ENCODE measurements at places on chromosomes 6 and 20.

GRCh38 chr6:111173946-111174345, 86.6 kb downstream of the SLC16A10 start:
- DNase-seq = no peak

DNA sequence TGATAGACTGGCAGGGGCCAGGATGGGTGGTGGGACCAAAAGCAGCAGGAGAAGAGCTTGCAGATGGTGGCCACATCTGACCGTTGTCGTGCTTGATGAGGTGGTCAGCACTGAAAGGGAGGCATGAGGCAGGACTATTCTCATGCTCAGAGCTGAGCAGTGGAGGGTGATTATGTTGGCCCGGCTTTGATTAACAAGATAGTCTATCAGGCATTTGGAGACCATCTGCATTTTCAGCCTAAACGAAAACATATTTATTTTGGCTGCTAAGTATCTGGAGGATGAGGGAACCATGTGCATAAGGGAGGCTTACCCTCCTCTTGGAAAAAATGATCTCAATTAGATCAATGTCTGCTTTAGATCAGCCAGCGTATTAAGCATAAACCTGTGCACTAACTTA, 141.6 kb upstream of the KCNK16 start:
- no peak for DNase-seq

DNA sequence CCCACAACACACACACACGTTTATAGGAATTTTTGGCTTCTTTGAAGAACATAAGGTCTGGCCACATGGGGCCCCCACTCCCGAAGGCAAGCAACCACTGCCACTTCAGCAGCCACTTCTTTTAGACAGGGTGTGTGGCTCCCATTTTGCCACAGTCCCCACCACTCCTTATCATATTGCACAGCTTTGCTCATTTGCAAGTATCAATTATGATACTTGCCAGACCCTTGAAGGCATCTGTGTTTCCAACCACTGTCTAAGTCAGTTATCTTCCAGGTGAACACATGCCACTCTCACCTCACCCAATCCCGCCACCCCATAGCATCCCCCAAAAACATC, 73.1 kb downstream of the NOL4L start:
- no peak for DNase-seq

- DNase-seq = no peak
These were observed 21.5 kb downstream of the TUBB2B start for GRCh38 chr6:3205913-3206312.

DNA sequence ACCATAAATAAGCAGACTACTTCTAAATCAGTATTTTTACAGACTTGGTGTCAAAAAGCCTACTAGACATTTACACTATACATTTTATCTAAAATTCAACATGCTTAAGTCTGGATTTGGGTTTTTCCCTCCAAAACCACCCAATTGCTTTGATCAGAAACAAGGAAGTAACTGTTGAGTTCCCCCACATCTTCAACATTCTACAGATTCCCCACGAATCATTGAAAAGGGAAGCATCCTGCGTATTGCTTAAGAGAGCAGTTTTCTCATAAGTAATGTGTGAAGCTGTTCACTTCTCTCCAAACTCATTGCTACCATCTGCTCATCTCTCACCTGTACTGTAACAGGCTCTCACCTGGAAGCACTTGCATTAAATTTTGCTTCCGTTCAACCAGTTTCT, 36.4 kb upstream of the RNF144B start:
- no peak for DNase-seq

DNA sequence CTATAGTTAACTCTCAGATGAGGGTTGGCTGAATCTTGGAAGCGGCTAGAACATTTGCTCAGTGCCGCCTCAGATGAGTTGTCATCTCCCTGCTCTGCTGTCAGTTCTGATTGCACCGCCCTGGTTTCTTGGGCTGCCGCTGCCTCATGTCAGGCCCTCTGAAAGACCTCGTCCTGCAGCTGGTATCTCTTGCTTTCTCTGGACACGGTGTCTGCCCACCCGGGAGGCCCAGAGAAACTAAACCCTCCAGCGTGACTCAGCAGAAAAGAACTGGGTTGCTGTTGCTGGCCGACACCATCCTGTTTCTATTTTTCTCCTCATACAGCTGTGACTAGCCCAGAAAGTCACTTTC, 355.4 kb downstream of the CD83 start:
- DNase-seq = no peak

DNA sequence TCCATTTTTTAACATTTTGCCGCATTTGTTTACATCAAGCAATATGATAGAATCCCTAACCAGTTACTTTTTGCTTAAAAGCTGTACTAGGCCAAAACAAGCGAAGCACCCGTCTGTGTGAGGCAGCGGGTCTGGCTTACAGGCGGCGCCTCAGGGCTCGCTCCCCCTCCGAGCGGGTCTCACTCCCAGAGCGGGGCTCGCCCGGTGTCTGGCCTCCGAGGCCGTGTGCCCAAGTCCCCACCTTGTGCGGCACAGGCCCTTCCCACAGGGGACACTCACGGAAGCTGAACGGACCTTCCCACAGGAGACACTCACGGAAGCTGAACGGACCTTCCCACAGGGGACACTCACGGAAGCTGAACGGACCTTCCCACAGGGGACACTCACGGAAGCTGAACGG, 23.4 kb downstream of the ZBTB46 start:
- DNase-seq = no peak

GRCh38 chr6:149331043-149331807, 13.7 kb downstream of the TAB2 start:
- no peak for DNase-seq

DNA sequence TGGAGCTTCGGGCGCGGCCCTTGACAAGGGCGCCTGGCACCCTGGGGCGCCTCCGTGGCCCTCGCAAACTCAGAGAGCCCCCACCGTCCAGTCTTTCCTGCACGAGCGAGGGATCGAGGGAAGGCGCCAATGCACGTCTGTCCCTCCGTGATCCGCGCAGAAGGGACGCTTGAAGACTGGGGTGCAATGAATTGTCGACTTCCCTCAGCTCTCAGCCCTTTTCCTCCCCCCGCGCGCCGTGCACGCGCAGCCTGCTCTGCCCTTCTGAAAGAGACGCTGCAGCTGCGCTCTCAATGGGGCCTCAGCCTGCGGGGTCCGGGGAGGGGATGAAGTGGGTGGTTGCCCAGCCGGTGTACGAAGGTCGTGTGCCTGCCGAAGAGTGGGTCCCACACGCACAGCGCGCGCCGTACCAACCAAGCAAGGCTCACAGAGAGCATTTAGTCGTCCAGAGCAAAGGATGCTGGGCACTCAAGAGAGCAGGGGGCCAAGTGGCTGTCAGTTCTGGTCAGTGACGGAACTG, 5.5 kb upstream of the SOX4 start:
- DNase-seq = peak; percentile 72

DNA sequence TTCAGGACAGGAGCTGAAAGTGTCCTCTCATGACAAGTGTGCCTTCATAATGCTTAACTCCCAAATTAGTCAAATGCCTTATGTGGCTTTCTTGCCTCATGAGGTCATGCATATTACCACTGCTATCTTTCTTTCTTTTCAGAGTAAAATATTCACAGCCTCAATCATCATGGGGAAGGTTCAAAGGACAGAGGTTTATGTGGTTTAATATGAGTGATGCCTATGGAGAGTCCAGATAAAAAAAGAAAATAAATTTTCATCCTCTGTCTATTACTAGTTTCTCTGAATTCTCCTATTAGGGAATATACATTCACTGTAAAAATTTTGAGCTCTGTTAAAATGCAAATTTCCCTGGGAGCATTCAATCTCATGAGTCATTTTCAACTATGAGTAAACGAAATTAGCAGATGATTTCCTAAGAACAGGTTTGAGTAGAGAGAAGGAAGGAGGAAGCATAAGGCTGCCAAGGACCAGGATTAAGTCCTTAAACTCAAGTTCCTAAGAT, 396.9 kb upstream of the ADGRB3 start:
- DNase-seq = no peak

GRCh38 chr6:114611696-114612095, 268.9 kb upstream of the HS3ST5 start:
- no peak for DNase-seq

All from SHP77 treated with DMSO at 0.1 percent for 48 hours (cell line).